Gastrocnemius medialis (tissue), 4 donors: ENCODE measurements at places on chromosomes 16 and 17. TPM values are rescaled to one million over a fixed set of nuclear protein-coding genes. Genes with fewer than 3 reads are reported as not detected.

The VMO1 gene
- total RNA-seq: 3.8 TPM

The ADAD2 gene
- not detected for total RNA-seq

The JPH3 gene
- not detected for total RNA-seq

The CORO7 gene
- 7.7 TPM for total RNA-seq

The PHF12 gene
- 22.1 TPM for total RNA-seq

The ZNF19 gene
- total RNA-seq: 1.0 TPM

- no peak for DNase-seq
Observed at GRCh38 chr17:28726226-28726626, at the start of gene TLCD1. Gene TLCD1 (minus strand): TSS chr17:28726233. CDS start chr17:28726097, 136 bp downstream.

DNA sequence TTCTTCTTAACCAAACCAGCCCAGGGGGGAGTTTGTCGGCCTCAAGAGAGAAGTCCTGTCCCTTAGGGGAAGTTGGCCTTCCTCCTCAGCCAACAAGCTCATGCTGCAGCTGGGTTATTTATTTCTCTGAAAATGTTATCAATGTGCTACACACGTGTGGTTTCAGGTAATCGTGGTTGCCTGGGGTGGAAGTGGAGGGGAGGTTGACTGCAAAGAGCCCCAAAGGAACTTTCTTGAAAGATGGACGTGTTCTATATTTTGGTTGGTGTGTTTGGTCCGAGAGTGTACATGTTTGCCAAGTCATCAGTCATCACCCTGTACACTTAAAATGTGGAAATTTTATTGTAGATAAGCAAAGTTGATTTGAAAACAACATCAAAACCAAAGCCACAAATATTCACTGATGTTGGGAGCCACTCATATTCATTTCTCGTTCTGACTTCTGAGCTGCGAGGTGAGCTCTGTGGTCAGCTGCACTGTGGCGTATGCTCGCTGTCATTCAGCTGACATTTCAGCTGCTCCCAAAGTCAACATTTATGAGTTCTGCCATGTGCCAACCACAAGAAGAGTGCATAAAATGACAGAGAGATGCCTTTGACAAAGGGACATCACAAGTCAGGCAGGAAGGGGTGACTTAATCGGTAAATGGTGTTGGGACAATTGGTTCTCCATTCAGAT is 26.5 kb upstream of the ADGRG1 start:
- DNase-seq: no peak

- no peak for DNase-seq
Observed at GRCh38 chr17:1959871-1960544, 65.1 kb downstream of the RTN4RL1 start.

GRCh38 chr16:22843856-22844255 is 29.9 kb downstream of the HS3ST2 start:
- no peak for DNase-seq

GRCh38 chr16:49019081-49019633 is 262.5 kb downstream of the CBLN1 start:
- no peak for DNase-seq
